ENCODE measurements at places on chromosomes 5 and 9. TPM values are rescaled to one million over a fixed set of nuclear protein-coding genes. Genes with fewer than 3 reads are reported as not detected.
A peak's percentile ranks its signal among the peaks of the same experiment; 100 is the strongest.

GRCh38 chr5:90473396-90474234 is 956 bp downstream of the MBLAC2 start:
- DNase-seq: peak; percentile 38
- peak overlapping the region; percentile 93 for H3K4me3 ChIP-seq
- peaks cover 3% of the 10 kb centered on the region for H3K4me1 ChIP-seq
- no peaks in the 10 kb centered on the region for H3K27me3 ChIP-seq

DNA sequence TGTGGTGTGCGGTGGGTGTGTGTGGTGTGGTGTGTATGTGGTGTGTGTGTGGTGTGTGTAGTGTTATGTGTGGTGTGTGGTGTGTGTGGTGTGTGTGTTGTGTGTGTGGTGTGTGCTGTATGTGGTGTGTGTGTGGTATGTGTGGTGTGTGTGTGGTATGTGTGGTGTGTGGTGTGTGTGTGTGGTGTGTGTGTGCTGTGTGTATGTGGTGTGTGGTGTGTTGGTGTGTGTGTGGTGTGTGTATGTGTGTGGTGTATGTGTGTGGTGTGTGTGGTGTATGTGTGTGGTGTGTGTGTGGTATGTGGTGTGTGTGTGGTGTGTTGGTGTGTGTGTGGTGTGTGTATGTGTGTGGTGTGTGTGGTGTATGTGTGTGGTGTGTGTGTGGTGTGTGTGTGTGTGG is 144.3 kb downstream of the HSD17B3 start:
- DNase-seq: no peak
- peaks cover 6% of the 10 kb centered on the region for H3K4me1 ChIP-seq
- no peaks in the 10 kb centered on the region for H3K27me3 ChIP-seq
- H3K36me3 ChIP-seq: no peaks in the 10 kb centered on the region
- H3K27ac ChIP-seq: no peak overlapping the region

DNA sequence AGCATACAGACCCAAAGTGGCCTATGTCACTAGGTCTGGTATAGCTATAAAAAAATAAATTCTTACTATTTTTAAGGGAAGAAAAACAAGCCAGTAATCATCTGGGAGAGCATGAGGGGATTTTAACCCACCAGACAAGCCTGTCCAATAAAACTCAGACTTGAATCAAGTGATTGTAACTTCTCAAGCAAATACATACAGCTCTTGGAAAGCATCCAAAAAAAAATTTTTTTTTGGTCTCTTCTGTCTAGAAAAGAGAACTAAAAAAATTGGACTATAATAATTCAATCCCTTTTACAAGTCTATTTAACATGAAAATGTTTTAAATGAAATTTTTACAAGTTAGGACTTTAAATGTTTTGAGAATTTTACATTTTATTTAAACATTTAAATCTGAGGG is 61.7 kb downstream of the FBXL17 start:
- H3K27ac ChIP-seq: no peak overlapping the region
- no peaks in the 10 kb centered on the region for H3K27me3 ChIP-seq
- H3K36me3 ChIP-seq: no peaks in the 10 kb centered on the region
- peaks cover 2% of the 10 kb centered on the region for H3K4me1 ChIP-seq
- peak; percentile 51 for DNase-seq
- H3K4me3 ChIP-seq: no peak overlapping the region

Gene CDO1
- 31.7 TPM for total RNA-seq

GRCh38 chr9:129822898-129823541 is 916 bp downstream of the TOR1A start:
- peaks cover 8% of the 10 kb centered on the region for H3K36me3 ChIP-seq
- H3K4me3 ChIP-seq: peak overlapping the region; percentile 77

DNA sequence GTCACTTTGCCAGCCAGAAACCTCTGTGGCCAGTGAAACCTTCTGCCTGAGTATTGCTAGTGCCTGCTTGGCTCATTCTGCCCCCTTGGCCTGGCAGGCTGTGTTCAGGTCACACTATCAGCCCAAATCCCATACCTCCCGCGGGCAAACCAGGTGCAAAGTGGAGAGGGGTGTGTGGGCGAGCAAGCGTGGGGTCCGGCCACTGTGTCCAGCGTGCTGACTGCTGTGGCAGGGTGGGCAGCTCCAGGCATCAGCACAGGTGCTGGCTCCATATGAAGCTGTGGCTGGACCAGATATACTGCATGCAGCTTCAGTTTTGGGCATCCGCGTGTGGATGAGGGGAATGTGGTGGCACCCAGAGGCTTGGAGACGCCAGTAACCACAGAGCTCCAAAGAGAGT is 576.5 kb upstream of the EDIL3 start:
- no peak overlapping the region for H3K4me3 ChIP-seq
- no peaks in the 10 kb centered on the region for H3K27me3 ChIP-seq
- no peak for DNase-seq
- H3K4me1 ChIP-seq: no peaks in the 10 kb centered on the region

DNA sequence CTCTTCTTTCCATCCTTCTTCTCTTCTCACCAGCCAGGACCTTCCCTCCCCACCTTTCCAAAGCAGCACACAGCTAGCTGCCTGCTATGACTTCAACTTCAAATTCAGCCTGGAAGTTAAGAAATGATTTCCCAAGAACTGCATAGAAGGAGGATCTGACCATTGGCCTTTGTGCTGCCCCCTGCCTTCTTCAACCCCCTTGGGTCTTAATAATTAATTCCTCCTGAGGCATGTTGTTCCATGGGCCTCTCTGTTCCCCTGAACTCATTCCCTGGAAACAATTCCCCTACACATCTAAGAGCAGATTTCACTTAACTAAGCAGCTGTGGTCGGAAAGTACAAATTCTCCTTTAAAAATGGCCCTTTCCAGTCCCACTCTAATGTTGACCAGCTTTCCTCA is 62.4 kb downstream of the ADAMTS12 start:
- no peaks in the 10 kb centered on the region for H3K27me3 ChIP-seq
- H3K4me3 ChIP-seq: no peak overlapping the region
- peaks cover 16% of the 10 kb centered on the region for H3K4me1 ChIP-seq
- no peaks in the 10 kb centered on the region for H3K36me3 ChIP-seq
- no peak overlapping the region for H3K27ac ChIP-seq

DNA sequence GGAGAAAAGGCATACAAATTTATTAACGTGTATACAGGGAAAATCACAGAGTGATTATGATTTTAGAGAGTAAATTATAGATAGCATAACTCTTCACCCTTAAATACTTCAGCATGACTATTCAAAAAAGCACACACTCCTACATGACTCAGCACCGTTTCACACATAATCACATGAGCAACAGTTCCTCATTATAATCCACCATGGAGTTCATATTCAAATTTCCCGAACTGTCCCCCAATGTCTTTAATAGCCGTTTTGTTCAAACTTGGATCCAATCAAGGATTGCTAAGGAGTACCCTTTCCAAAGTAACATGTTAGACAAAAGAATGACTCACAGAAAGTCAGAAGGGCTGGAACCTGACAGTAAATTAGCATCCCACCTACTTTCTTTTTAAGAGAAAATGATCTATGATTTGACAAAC is 32.1 kb downstream of the RAPGEF1 start:
- peak; percentile 65 for DNase-seq
- H3K4me3 ChIP-seq: no peak overlapping the region
- peak overlapping the region; percentile 7 for H3K27ac ChIP-seq
- peaks cover 2% of the 10 kb centered on the region for H3K36me3 ChIP-seq
- H3K27me3 ChIP-seq: no peaks in the 10 kb centered on the region

Measured in lung (tissue), 17 donors.